ENCODE measurements at places on chromosomes 7 and 10. TPM values are rescaled to one million over a fixed set of nuclear protein-coding genes. Genes with fewer than 3 reads are reported as not detected.
A peak's percentile ranks its signal among the peaks of the same experiment; 100 is the strongest.

GRCh38 chr7:106050746-106051117 is 61.4 kb downstream of the SYPL1 start:
- H3K36me3 ChIP-seq, result no peaks in the 10 kb centered on the region
- no peak overlapping the region for H3K4me3 ChIP-seq
- no peaks in the 10 kb centered on the region for H3K27me3 ChIP-seq
- no peak for DNase-seq
- H3K4me1 ChIP-seq, result no peaks in the 10 kb centered on the region

DNA sequence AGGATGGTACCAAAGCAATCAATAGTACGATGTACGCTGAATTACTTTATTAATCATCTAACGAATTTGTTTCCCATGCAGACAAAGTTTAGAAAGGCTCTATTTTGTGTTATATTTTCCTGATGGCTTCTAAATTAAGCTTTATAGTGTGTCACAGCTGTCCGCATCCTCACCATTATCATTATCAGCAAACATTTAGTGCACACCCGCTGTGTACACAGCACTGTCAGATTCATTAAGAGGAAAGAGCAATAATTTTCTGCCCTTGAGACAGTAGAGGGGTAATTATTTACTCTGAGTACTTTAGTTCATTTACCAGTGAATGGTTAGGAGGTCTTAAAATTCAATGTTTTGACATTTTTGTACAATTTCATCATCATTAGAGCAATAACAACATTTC is 233.3 kb upstream of the PTPRZ1 start:
- H3K4me3 ChIP-seq, result no peak overlapping the region
- no peak for DNase-seq
- H3K27ac ChIP-seq, result no peak overlapping the region
- H3K27me3 ChIP-seq, result no peaks in the 10 kb centered on the region

DNA sequence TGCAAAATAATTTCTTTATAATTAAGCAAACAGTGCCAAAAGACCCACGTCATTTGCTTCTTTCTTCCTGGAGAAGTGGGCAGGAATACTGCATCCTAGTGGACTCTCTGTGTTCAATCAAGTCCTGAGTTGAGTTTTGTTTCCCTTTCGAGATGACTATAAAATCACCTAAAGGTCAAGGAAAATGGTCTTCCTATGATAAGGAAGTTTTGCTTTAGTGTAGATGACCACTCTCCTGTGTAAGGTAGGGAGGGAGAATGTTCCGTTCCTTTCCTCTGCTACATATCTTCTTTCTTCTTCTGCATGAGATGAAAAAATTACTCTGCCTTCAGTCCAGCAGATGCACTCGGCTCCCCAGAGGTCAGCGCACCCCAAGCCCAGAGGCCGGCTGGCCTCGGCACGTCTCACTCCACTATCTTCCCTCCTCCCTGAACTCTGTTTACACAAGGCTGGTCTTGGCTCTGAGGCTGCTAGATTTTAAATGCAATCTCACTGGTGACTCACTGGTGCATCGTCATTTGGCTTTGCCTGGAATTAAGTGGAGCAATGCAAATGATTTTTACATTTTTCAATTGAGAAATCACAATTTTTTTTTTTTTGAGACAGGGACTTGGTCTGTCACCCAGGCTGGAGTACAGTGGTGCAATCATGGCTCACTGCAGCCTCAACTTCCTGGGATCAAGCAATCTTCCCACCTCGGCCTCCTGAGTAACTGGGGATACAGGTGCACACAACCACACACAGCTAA is 18.6 kb upstream of the VDAC2 start:
- H3K36me3 ChIP-seq, result no peaks in the 10 kb centered on the region
- no peaks in the 10 kb centered on the region for H3K27me3 ChIP-seq
- no peak overlapping the region for H3K27ac ChIP-seq
- DNase-seq, result no peak

DNA sequence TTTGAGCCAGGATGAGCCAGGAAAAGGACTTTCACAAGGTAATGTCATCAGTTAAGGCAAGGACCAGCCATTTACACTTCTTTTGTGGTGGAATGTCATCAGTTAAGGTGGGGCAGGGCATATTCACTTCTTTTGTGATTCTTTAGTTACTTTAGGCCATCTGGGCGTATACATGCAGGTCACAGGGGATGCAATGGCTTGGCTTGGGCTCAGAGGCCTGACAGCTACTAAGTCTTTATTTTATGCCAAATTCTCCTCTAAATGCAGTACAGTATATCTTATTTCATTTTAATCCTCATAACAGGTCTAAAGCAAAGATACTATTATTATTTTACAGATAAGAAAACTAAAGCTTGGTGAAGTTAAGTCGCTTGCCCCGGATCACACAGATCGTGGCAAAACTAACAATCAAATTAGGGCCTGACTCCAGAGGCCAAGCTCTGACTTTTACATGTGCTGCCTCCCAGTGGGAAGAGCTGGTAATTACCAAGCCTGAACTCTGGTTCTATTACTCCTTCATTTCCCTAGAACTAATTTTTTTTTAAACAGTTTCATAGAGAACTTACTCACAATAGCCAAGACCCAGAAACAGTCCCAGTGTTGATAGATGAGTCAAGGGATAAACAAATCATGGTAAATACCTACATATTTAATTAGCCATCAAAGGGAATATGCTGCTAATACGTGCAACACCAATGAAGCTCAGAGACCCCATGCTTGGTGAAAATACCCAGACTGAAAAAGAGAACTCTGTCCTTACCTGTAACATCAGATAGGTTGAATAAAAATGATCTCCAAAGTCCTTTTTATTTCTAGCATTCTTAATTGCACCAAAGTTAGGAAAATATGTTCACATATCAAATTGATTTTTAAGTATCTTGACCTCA is 35.4 kb downstream of the C7orf25 start:
- H3K27ac ChIP-seq, result no peak overlapping the region
- H3K36me3 ChIP-seq, result no peaks in the 10 kb centered on the region
- no peaks in the 10 kb centered on the region for H3K27me3 ChIP-seq

- peaks cover 38% of the 10 kb centered on the region for H3K36me3 ChIP-seq
- no peaks in the 10 kb centered on the region for H3K4me1 ChIP-seq
- no peak for DNase-seq
- H3K27me3 ChIP-seq, result no peaks in the 10 kb centered on the region
Measured at GRCh38 chr7:135645296-135645904, 16.9 kb upstream of the STMP1 start.

GRCh38 chr10:6203331-6204062 is 765 bp downstream of the PFKFB3 start:
- peak overlapping the region; percentile 83 for H3K27ac ChIP-seq
- peaks cover 33% of the 10 kb centered on the region for H3K27me3 ChIP-seq
- no peaks in the 10 kb centered on the region for H3K36me3 ChIP-seq

The CYP3A4 gene
- 11.1 TPM for polyA plus RNA-seq

DNA sequence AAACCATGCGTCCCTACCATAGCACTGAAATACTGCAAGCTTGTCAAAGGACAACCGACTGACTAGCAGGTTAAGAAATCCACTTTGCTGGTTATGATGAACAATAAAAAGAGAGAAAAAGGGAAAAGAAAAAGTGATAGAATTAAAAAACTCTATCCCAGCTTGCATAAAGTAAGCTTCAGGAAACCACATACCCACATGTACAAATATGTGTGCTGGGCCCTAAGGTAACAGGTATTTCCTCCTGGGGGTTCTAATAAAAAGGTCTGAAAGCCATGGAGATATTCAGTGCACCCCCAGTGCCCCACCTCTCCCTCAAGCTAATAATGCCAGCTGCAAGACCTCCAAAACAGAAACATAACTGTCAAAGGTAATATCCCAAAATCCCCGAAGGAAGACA is 248.6 kb upstream of the KLF14 start:
- no peaks in the 10 kb centered on the region for H3K27me3 ChIP-seq
- no peak for DNase-seq
- H3K36me3 ChIP-seq, result no peaks in the 10 kb centered on the region
- no peaks in the 10 kb centered on the region for H3K4me1 ChIP-seq

DNA sequence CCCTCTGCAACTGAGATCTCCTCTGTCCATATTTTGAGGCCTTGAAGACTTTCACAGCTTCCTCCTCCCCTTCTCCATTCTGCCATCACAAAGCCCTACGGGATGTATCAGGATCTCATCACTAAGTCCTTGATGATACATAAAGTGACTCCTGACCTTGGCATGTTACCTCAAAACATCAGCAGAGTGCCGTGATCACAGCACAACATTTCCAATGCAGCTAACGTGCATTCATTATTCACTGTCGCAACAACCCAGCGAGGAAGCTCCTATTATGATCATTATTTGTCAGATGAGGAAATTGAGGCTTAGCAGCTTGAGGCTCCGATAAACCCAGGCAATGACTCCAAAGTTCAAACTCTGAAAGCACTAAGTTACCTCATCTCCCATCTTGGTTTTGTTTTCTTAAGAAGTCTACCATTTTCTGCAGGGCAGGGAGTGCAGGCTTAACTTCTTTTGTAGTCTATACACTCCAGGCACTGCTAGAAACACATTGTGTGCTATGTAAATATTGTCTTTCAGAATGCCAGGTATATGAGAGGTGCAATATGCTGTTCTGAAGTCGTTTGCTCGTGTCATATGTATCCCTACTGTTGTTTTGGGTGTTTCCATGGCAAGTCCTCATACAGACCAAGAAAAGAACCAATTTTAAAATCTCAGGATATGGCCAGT is 80.6 kb upstream of the C1QL3 start:
- H3K4me3 ChIP-seq, result no peak overlapping the region
- no peaks in the 10 kb centered on the region for H3K4me1 ChIP-seq
- no peak overlapping the region for H3K27ac ChIP-seq
- no peak for DNase-seq

The CALHM1 gene
- 0.05 TPM for polyA plus RNA-seq

DNA sequence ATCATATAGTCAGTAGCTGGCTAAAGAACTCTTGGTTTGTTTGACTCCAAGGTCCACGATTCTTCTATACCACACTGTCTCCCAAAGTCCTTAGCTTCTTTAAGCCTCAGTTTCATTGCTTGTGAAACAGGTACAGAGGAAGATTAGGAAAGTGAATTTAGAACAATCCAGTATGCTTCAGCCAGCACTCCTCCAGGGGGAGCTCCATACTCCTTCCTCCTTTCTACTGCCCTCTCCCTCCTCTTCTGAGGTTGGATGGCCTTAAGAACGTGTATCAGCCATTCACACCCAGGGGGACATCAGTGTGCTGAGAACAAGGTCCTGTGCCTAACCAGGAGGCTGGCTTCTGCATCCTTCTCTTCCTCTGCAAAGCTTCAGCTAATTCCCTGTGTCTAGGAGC is 54.8 kb upstream of the CALD1 start:
- no peak overlapping the region for H3K27ac ChIP-seq
- H3K4me1 ChIP-seq, result no peaks in the 10 kb centered on the region
- no peak overlapping the region for H3K4me3 ChIP-seq
- H3K27me3 ChIP-seq, result no peaks in the 10 kb centered on the region
- DNase-seq, result no peak

GRCh38 chr10:17427666-17428350 is 26.6 kb downstream of the ST8SIA6 start:
- no peaks in the 10 kb centered on the region for H3K27me3 ChIP-seq
- DNase-seq, result no peak
- no peaks in the 10 kb centered on the region for H3K36me3 ChIP-seq
- H3K4me3 ChIP-seq, result no peak overlapping the region
- no peak overlapping the region for H3K27ac ChIP-seq

The DRGX gene
- polyA plus RNA-seq, result 0.30 TPM

- no peaks in the 10 kb centered on the region for H3K4me1 ChIP-seq
- no peaks in the 10 kb centered on the region for H3K36me3 ChIP-seq
- no peaks in the 10 kb centered on the region for H3K27me3 ChIP-seq
- no peak for DNase-seq
- H3K27ac ChIP-seq, result no peak overlapping the region
Measured at GRCh38 chr10:23311034-23311433, 33.6 kb downstream of the C10orf67 start.

DNA sequence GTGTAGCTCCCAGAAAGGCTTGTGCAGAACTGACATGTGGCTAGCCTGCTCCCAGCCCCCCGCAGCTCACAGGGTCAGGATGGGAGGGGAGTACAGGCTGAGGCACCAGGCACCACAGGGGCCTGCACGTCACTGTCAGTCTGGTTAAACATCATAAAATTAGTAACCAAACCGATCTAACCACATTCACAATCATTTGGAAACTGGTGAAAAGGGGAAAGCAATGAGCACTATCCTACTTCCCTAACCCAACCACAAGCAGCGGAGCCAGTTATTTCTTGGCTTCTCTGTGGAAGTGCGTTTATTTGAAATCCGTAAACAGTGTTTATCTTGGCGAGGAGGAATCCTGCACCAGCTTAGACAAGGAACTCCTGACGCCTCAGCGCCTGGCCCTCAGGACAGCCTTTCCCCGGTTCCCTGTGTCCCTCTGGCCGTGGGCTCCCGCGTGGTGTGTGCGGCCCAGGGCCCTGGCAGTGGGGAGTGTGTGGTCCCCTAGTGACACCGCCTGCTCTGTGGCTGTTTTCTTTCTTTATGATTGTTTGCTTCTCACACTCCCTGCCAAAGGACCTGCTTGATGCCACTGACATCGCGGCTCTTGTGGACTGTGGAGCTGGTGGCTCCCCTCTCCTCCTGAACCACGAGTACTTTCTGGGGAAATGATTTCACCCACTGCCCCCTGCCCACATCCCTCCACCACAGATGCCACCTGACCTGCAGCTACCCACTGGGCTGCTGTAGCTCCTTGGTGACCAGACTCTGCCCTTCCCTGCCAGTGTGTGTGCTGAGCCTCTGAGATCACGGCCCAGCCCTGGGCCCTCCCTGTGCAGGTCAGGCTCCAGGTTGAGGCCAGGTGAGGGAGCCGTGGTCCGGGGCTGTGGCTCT is 38.0 kb downstream of the INPP5A start:
- H3K4me3 ChIP-seq, result no peak overlapping the region
- peaks cover 10% of the 10 kb centered on the region for H3K4me1 ChIP-seq
- H3K27ac ChIP-seq, result no peak overlapping the region
- H3K36me3 ChIP-seq, result no peaks in the 10 kb centered on the region

The ARHGAP22 gene
- polyA plus RNA-seq, result 5.5 TPM

DNA sequence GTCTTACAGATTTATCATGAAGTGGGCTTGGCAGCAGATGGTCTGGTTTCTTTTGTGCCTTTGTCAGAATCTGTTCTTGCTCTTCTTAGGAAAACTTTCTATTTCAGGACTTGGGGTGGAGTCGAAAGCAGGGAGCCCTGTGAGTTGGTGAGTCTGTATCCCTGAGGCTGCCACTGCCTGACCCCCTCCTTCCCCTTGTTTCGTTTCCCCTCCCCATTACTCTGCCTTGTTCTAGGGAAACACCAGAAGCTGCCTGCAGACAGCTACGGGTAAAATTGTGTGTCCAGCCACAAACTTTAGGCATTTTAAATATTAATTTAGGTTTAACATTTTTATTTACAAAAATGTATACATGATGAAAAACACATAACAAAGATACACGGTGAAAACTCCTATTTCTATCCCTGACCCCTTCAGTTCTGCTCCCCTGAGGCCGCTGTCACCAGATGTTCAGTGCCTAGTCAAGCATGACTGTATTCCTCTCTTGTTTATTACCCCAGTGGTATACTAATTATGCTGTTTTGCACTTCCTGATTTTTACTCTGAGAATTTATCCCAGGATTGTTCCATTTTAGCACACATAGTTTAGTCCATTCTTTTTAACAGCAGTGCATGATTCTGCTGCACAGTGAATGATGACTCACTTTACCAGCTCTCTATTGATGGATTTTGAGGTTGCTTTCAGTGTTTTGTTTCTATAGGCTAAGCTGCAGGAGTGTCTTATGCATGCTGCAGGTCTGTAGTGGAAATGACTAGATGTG is 9.1 kb downstream of the TSPAN14 start:
- no peaks in the 10 kb centered on the region for H3K27me3 ChIP-seq
- H3K36me3 ChIP-seq, result no peaks in the 10 kb centered on the region
- DNase-seq, result no peak
- H3K27ac ChIP-seq, result peak overlapping the region; percentile 59
- no peak overlapping the region for H3K4me3 ChIP-seq
- peaks cover 89% of the 10 kb centered on the region for H3K4me1 ChIP-seq

GRCh38 chr7:127770885-127771284 is 118.9 kb downstream of the SND1 start:
- no peak overlapping the region for H3K4me3 ChIP-seq
- DNase-seq, result no peak
- no peaks in the 10 kb centered on the region for H3K27me3 ChIP-seq
- no peaks in the 10 kb centered on the region for H3K4me1 ChIP-seq
